NCI-H187 treated with DMSO at 0.1 percent for 48 hours (cell line): ENCODE measurements at places on chromosomes 16 and 17.

GRCh38 chr16:67169642-67170167, 633 bp upstream of the NOL3 start:
- DNase-seq: no peak

GRCh38 chr16:19484096-19484495, 37.8 kb downstream of the GDE1 start:
- DNase-seq: no peak

- no peak for DNase-seq
These were observed 12.9 kb downstream of the SYCE1L start for GRCh38 chr16:77211880-77212740.

DNA sequence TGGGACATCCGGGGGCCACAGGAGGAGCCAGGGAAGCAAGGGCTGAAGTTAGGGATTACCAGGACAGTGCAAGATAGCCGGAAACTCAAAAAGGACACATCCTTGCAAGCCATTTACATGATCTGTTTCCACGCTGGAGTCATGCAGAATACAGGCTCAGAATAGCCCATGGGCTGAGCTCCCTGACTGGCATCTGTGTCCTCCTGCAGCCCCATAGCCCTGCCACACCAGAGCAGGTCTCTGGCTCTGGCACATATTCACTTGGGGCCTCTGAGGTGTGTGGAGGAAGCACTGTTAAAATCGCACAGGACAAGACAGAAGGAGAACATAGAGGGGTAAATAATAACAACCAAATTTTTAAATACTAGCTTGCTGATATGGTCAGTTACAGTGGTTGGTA, 65.8 kb downstream of the ELAC2 start:
- no peak for DNase-seq

- no peak for DNase-seq
These were observed 28.8 kb downstream of the PLCG2 start for GRCh38 chr16:81807767-81808358.

DNA sequence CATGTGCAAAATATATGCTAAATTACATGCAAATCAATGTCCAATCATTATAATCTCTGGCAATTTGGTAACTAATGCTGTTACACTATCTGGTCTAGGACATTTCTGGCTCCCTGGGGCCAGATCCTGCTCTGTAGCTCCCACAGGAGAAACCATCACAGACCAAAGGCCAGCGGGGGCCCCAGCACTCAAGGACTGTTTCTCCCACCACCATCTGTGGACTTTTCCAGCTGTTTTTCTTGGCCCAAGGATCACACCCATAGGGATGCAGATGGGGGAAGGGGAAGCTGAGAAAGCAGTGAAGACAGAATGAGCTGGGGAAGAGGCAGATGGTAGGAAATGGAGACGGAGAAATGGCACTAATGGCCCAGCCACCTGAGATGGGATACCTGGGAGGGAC, at the start of gene HIGD1B:
Gene HIGD1B (plus strand): TSS at position 298 of the 400 bp plus-strand sequence. CDS start 270 bp downstream, outside the sequence.
- DNase-seq: no peak

DNA sequence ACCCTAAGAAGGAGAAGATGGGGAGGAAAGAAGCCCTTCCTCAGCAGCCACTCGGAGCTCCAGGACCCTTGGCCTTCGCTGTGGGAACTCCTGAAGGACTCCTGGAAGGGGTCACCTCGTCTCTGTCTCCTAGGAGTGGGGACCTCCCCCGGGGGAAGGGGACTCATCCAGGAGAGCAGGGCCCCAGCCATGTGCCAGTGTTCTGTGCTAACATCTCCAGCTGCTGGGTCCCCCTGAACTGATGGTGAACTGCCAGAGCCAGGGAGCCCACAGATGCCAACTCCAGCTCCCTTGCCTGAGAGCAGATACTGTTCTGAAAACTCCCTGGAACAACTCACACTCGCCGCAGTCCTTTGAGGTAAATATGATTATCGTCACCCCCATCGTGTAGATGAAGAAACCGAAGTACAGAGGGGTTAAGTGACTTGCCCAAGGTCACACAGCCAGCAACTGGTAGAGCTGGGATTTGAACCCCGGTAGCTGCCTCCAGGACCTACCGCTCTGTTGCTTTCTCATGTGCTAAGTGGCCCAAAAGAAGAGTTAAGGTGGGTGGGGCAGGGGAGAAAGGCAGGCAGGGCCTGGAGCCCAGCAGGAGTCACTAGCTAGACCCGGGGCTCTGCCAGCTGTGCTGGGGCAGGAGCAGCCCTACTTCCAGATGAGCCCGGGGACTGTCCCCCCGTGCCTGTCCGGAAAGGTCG, 10.5 kb downstream of the TIMM22 start:
- DNase-seq: no peak

GRCh38 chr16:22838681-22839080, 24.7 kb downstream of the HS3ST2 start:
- no peak for DNase-seq

DNA sequence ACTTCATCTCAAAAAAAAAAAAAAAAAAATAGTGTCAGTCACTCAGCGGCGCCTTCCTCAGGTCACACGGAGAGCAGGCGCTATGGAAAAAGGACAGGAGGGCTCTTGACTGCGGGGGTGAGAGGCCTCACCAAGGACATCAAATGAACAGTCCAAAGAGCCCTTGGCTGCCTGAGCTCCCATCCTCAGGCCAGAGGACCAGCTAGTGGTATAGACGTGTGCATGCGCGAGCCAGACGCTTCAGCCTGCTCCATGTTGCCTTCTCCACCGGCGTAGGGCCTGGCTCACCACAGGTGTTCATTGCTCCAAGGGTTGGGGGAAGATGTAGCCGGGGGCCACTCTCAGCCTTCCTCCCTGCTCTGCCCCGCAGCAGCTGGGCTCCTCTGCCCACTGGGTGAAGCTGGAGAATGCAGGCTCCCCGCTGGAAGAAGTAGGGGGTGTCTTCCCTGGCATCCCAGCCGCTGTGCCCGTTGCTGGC, 65.8 kb upstream of the PLCG2 start:
- no peak for DNase-seq

GRCh38 chr16:67996666-67997065, 2.6 kb downstream of the DPEP2 start:
- no peak for DNase-seq

GRCh38 chr16:54027558-54027957, 259.0 kb downstream of the IRX3 start:
- no peak for DNase-seq

- DNase-seq: no peak
These were observed 230.7 kb downstream of the ENGASE start for GRCh38 chr17:79305376-79305767.

- no peak for DNase-seq
These were observed at the start of gene THRA for GRCh38 chr17:40062329-40063186. THRA (plus strand) TSS chr17:40062965; CDS start chr17:40074489, 11,524 bp downstream.

DNA sequence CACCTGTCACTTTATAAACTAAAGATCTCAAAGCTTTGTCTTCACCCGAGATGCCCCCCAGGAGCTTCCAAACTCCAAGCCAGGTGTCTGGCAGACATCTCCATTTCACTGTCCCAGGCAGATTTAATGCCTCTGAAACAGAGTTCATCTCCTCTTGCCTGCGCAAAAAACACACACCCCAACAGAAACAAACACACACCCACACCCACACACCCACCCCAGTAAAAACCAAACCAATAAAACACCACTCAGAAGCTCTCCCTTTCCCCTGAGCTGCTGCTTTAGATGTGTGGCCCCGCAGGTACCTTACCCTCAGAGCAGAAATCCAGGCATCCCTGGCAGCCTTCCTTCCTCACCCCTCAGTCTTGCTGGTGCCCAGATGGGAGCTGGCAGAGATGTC, 14.4 kb downstream of the SEC14L1 start:
- no peak for DNase-seq

- no peak for DNase-seq
These were observed 493.9 kb downstream of the WWOX start for GRCh38 chr16:78593352-78593751.

DNA sequence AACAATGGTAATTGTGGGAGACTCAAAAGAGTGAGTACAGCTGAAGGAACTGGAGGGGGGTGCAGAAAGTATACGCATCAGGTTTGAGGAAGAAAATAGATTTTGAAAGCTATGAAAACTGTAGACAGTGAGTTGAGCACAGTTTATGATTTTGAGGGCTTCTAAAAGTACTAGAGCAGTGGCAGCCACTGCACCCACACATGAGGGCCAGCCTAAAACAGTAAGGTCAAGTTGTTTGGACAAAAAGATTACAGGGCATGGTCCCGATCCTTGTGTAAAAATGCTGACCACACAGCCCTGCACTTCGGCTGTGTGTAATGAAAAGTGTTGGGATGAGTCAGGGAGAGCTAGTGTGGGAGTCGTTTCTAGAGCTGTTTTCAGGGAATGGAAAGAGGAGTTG, 2282.1 kb downstream of the TP53TG3F start:
- no peak for DNase-seq

DNA sequence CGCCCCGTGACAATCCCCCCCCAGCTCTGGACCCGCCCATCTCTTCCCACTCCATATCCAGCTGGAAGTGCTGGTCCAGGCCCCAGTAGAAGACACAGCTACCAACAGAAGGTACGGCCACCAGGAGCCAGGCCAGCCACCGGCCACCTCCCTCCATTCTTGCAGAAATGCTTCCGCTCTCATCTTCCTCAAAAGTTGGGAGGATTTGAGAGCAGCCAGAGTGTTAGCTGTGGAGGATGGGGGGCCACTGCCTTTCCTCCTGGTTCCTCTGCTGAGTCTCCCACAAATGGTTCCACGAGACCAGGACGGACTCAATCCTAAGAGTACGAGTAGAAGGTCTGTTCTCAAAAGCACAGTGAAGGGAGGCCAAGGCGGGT, 78.3 kb downstream of the GAS7 start:
- no peak for DNase-seq

DNA sequence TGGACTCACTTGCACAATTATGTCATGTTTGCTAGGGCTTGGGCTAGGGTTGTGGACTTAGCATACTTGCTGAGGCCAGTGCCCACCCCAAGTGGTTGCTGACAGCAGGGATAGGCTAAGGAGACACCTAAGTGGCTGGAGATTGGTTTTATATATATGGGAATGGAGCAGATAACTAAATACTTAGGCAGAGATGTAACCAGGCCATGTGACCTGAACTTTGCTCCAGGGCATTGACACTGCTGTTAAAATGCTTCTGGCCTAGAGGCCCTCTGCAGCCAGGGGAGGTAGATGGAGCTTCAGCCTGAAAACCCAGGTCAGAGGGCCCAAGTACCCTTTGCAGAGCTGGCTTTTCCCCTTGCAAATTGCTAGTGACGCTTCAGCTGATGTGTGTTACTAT, 1.4 kb upstream of the ITGB3 start:
- DNase-seq: no peak

- no peak for DNase-seq
These were observed 5.2 kb downstream of the C17orf50 start for GRCh38 chr17:35765756-35766488.

GRCh38 chr17:72342627-72343527, 222.1 kb downstream of the SOX9 start:
- no peak for DNase-seq

DNA sequence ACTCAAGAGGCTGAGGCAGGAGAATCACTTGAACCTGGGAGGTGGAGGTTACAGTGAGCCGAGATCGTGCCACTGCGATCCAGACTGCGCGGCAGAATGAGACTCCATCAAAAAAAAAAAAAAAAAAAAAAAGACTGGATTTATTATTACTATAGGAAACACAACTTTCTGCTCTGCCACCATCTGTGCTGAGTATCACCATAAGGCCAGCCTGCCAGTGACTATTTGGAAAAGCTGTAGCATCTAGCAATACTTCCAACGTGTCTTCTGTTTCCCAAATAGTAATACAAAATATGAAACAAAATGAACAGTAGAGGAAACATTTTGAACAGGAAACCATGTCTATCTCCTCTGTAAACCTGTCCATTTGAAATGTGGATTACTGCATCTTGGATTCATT, 43.6 kb upstream of the CRYM start:
- no peak for DNase-seq

DNA sequence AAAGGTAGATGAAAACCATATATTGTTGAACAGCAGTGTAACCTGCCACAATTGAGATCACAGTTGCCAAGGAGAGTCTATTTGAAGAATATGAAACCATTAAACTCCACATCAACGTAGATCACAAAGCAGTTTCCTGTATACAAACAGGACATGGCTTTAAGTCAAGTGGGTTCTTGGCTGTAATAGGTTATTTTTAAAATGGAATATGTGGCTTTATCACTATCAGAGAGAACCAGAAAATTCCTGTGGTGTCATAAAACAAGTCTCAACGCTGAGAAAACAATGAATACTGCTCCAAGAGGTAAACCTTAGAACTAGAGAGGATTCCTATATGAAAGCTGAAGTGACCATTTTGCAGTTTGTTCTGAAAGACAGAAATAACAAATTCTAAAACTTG, 999.7 kb downstream of the CDH11 start:
- no peak for DNase-seq

DNA sequence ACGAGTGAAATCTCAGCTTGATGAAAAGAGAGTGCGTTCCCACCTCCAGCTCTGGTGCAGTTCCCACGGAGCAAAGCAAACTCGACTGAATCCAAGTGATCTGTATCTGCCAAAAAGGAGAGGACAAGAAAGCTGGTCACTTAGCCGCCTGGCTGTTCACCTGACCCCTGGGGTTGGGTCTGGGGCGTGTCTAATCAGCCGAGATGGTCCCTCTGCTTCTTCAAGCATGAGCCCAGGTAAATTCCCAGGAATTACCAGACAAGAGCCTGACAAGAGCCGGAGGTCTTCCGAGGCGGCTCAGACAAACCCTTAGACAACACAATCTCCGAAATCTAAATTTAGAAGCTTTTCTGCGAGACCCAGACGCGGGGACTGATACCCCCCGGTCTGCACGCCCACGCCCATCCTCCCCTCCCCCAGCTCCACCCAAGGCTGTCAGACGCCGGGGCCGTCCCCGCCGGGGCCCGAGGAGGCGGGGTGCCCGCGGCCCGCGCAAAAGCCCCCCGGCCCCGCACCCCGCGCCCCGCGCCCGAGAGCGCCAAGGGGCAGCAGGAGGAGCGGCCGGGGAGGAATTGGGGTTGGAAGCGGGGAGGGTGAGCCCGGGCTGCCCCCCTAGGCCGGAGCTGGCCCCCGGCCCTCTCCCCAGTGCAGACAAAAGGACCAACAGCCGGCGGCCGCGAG, 674 bp downstream of the ZNF821 start:
- DNase-seq: no peak

GRCh38 chr17:69818467-69818866, 256.6 kb upstream of the KCNJ16 start:
- no peak for DNase-seq

DNA sequence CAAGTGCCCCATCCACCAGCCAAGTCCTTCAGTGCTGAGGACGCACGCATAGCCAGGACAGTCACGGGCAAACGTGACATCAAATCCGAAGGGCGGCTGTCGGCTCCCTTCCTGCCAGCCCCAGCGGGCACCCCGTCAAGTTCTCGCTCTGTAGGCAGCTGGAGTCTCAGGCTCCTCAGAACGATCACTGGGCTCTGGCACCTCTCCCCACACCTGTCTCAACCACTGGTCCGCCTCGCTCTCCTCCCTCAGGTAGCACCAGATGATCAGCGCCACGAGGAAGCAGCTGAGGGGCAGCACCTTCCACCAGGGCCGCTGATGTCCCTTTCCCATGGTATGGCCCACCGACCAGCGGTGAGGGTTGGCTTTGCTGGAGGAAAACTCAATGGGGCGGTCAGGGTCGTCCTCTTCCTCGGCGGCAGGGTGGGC, 422 bp downstream of the UQCC4 start:
- no peak for DNase-seq
